Epithelial cell of proximal tubule (primary cell): ENCODE measurements at places on chromosomes 11 and 22. TPM values are rescaled to one million over a fixed set of nuclear protein-coding genes. Genes with fewer than 3 reads are reported as not detected.

Gene DDX6
- total RNA-seq, result 32.6 and 36.5 TPM in 2 replicates

DNA sequence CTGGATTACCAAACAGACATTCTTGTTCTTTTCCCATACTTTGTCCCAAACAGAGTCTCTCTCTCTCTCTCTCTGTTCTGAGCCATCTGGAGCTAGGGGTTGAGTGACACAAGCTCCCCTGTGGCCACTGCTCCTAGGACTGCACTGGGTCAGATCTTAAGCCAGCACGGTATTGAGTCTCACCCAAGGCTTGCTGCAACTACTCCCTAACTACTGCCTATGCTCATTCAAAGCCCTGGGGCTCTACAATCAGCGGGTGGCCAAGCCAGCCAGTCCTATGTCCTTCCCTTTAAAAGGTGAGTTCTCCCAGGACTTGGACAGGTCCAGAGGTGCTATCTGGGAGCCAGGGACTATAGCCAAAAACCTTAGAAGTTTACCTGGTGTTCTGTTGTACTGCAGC lies 385.6 kb downstream of the CNTN5 start:
- no peak for DNase-seq

DNA sequence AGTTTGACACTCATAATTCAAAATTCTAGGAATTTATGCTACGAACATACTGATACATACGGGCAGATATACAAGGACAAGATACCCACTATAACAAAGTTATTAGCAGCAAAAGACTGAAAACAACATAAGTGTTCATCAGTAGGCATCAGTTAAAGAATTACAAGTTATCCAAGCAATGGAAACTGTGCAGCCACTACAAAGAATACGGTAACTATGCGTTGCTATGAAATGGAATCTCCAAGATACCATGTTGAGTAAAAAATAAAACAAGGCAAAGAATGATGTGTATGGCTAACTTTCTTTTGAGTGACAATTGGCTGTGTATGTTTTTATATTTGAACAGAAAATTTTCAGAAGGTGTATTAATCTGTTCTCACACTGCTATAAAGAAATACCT lies 151.7 kb downstream of the ADAMTS15 start:
- DNase-seq, result no peak

DNA sequence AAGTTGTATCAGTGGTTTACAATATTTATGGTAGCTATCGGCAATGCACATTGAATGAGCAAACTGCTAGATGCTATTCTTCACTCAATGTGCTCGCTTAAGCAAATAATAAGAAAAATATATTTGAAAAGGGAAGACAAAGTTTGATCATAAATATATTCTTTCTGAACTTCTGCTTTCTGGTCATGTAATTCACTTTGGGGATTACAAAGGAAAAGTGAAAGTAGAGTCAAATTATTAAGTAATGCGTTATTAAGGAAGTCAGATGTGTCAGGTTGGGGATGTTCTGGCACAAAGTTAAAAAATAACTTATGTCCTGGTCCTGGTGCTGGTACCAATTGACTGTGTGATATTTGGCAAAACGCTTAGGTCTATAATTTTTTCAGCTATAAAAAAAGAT lies 98.0 kb upstream of the TRIM77 start:
- no peak for DNase-seq

DNA sequence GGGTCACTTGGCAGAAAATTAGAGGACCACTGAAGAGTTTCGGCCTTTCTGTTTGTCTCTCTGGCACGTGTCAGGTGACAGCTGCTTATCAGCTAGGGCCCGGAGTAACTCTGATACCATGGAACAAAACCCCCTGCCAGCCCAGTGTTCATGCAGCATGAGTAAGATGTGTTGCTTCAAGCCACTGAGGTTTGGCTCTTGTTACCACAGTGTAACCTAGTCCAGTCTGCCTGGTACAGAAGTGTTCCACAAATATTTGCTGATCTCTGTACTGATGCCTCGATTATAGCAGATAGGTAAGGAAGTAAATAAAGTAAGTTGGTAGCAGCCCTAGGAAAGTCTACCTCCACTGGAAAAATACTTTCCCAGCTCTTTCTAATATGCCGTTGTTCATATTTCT lies 20.5 kb upstream of the ETS1 start:
- DNase-seq, result no peak
